ENCODE measurements at places on chromosomes 5 and 9.

DNA sequence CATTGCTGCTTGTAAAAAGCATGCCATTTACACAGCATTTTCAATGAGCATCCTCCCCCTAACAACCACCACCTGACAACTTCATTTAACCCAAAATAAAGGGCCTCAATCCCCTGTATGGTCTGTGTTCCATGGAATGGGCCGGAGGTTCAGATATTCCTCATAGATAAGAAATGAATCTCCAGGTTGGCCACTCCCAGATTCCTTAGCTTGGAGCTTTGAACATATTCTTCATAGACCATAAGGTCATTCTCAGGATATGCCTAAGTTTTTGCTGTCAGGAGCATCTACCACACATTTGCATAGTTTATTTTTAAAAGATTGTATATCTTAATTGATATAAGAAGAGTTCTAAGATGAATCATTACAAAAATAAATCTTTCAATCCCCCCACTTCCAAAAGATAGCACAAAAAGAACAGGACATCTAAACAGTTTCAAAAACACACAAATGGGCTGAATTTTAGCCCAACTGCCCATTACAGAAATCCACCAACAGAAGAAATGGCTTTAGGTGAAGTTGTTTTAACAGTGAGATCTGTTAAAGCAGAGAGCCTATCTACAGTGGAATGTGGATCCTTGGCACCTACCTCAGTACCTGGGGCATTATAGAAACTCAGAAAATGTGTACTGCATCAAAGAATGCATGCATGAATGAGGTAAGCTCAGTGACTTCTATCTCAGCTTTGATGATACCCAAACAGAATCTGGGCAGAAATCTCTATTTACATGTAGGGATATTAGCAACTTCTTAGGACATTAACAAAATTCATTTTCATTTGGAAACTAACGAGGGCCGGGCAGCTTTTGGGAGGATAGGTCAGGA, 179.8 kb downstream of the SEC61B start:
- DNase-seq, result no peak

DNA sequence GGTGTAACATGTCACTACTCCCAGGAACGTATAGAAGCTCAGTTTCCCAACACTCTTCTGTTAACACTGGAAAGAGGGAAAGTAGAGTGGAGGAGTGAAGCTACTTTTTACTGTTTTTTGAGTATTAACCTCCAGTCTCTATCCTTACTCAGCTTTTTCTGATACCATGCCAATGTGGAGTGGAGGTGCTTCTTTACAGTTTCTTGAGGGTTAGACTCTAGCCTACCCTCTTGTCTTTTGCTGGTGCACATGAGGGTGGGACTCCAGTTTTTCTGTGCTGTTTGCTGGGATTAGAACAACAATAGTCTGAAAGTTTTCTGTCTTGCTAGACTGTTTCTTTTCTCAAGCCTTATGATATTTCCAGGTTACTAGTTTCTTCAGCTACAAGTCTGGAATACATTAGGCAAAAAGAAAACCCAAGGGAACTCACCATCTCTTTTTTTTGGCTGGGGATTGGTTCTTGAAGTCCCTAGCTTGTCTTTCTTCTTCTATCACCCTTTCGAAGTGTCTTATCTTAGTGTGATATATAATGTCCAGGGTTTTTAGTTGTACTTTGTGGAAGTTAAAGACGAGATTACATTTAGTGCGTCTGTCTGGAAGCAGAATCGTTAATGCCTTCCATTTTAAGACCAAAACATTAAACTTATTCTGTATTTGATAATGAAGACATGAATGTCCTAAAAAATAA, 35.9 kb downstream of the PRR16 start:
- DNase-seq, result no peak

DNA sequence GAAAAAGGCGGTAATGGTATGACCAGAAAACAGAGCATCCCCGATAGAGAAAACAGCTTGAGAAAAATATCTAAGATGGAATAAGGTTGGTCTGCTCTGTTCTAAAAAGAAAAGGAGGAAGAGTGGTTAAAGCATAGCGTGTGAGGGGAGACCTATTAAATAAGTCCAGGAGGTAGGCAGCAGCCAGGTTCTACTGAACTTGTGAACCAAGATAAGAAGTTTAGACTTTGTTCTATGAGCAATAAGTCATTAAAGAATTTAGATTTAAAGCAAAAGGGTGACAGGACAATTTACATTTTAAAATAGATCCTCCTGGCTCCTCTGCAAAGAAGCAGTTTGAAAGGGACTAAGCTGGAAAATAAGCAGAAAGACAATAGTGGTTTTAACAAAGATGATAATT, 81.3 kb upstream of the COX7C start:
- DNase-seq, result no peak

GRCh38 chr5:111447822-111448221, 64.5 kb downstream of the STARD4 start:
- no peak for DNase-seq

- DNase-seq, result no peak
These were observed 527 bp upstream of the SREK1 start for GRCh38 chr5:66143473-66144073.

DNA sequence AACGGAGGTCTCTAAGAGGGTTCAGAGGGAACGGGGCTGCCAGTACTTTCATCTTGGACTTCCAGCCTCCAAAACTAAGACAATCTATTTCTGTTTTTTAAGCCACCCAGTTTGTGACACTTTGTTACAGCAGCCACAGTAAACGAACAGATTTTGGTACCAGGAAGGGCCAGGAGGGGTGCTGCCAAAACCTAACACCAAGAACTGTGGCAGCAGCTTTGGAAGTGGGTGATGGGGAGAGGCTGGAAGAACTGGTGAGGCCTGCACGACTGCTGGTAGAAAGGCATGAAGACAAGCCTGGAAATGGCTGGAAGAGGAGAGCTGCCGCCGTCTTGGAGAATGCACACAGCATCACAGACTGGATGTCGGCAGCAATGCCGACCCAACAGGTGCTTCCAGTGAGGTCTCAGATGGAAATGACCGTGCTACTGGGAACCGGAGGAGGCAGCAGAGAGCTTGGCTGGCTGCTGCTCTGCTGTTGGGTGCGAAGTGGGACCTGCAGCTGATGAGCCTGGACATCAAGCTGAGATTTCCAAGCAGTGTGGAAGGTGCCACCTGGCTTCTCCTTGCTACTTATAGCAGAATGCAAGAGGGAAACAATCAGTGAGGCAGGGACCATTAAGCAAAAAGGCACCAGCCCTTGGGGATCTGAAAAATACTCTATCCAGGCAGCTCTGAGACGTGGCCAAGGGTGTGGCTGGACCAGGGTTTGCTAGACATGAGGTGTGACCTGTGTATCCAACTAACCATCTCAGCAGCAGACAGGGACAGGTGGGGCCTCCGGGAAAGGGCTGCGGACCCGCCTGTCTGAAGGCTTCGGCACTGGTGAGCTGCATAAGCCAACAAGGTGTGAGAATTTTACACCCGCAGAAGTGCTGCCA, 4.7 kb upstream of the TMEM210 start:
- DNase-seq, result no peak

DNA sequence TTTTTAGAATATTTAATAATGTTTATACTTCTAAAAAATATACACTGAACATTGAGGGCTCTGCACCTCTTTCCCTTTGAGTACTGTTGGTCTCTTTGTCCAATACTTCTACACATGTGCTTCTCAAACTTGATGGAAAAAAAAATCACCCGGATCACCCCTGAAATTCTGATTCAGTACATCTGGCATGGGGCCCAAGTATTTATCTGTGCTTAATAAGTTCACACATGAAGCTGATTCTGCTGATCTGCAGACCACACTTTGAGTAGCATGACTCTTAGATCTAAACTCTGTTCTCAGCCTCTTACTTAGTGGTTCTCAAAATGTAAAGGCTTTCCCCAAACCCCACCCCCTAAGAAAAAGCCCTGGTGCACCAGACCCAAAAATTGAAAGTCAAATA, 12.0 kb downstream of the RUSC2 start:
- no peak for DNase-seq
